Peyer's patch (tissue), 4 donors: ENCODE measurements at places on chromosomes 5 and 9.

DNA sequence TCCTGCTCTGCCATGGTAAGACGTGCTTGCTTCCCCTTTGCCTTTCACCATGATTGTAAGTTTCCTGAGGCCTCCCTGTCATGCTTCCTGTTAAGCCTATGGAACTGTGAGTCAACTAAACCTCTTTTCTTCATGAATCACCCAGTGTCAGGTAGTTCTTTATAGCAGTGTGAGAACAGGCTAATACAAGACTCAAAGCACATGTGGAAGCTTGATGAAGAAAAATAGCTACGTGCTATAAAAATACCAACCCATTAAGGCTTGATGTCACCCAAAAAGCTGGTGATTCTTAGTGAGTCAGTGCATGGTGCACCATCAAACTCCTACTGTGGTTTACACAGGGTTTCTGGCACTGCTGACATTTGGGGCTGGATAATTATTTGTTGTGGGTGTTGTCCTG lies 332.2 kb downstream of the TMEM167A start:
- no peak for DNase-seq

- DNase-seq: no peak
These were observed 72.9 kb upstream of the ALDH1B1 start for GRCh38 chr9:38319496-38320173.

DNA sequence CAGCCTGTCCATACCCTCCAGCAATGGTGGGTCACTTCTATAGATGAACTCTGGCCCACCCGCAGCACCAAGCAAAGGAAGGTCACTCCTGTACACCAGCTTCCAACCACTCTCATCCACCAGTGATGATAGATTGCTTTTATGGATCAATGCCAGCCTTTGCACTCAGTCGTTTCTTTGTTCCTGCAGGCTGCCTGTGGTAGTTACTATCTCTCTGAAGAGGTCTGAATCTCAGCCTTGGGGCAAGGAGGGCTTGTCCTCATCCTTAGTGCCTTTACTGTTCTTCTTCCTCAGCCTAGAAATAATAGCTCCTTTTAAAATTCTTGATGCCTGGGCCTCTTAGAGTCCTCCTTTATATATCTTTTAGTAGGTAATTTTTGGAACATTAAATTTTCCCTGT lies 100.8 kb downstream of the TMC1 start:
- no peak for DNase-seq

- DNase-seq: no peak
These were observed 35.9 kb downstream of the ADAMTS2 start for GRCh38 chr5:179309383-179309670.

- DNase-seq: no peak
These were observed 109.7 kb upstream of the PCA3 start for GRCh38 chr9:76654575-76654974.

- no peak for DNase-seq
These were observed 70.2 kb upstream of the CTSL start for GRCh38 chr9:87655731-87656130.
